ENCODE measurements at places on chromosomes 12 and 14.

DNA sequence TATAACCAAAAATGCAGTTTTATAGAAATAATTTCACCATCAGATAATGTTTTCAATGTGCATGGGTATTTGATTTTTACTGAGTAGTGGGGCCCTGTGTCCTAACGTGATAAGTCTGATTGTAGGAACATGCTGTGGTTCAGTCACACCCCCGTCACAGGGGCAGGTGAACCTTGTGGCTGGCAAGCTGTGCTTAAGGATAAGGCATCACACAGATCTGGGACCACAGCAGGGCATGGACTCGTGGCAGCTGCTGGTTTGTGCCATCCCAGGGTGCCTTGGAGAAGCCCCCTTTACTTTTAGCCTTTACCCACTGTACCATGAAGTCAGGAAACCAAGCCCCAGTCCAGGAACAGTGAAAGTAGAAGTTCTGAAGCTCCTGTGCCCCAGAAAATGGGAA, 16.7 kb downstream of the CCNK start:
- no peak for DNase-seq

DNA sequence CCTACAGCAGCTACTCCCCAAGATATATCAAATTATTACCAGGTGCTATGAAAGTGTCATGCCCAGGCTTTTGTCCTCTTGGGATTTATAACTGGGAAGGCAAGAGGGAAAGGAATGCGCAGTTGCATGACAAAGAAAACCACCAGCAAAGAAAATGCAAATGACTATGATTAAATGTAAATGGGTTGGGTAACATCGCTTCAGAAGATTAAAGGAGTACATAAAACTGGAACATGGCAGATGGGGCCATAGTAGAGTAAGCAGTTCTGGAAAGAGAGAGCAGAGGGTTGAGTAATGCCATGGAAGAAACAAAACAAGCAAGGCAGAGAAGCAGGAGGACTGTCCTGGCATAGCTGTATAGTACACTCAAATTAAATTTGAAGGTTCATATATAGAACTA, 493.1 kb downstream of the NOVA1 start:
- DNase-seq: no peak

DNA sequence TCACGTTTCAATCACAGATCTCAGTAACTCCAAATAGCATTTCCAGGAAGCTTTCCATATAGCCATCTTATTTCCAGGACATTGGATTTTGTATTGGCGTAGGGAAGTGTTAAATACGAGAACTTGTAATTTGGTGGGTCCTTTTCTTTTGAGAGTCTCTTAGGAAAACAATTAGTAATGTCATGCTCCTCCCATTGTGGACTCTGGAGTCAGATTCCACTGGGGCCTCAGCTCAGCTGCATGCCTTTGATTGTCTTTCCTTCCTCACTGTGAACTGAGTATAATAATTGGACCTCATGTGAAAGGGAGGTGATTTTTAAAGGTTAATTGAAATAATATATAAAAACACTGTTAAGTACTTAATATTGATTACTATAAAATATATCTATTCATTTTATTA, 462.6 kb downstream of the NPAS3 start:
- DNase-seq: no peak

- DNase-seq: no peak
Observed at GRCh38 chr14:102573591-102574046, 18.8 kb upstream of the RCOR1 start.

GRCh38 chr12:125888921-125889320, 823.7 kb downstream of the AACS start:
- no peak for DNase-seq

- no peak for DNase-seq
Observed at GRCh38 chr12:8466241-8466640, 10.5 kb downstream of the CLEC6A start.

- DNase-seq: no peak
Observed at GRCh38 chr14:99724196-99724891, 40.2 kb downstream of the CYP46A1 start.

DNA sequence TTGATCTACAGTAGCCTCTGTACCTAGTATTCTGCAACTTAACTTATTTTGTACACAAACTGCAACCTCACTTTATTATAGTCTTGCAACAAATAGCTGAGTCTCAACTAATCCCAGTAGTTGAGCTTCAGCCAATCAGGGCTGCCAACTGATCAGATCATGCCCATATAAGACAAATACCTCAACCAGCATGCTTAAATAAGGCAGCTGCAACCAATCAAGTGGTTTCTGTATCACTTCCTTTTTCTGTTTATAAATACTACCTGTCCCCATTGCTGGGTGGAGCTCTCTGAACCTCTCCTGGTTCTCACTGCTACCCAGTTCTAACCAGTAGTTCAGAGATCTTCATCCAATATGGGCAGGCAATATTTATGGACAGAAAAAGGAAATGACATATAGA, 248.5 kb upstream of the FBXO33 start:
- DNase-seq: no peak

GRCh38 chr14:95072310-95072905, 84.9 kb downstream of the DICER1 start:
- DNase-seq: no peak

- no peak for DNase-seq
Observed at GRCh38 chr14:37343307-37344094, 145.8 kb downstream of the MIPOL1 start.

DNA sequence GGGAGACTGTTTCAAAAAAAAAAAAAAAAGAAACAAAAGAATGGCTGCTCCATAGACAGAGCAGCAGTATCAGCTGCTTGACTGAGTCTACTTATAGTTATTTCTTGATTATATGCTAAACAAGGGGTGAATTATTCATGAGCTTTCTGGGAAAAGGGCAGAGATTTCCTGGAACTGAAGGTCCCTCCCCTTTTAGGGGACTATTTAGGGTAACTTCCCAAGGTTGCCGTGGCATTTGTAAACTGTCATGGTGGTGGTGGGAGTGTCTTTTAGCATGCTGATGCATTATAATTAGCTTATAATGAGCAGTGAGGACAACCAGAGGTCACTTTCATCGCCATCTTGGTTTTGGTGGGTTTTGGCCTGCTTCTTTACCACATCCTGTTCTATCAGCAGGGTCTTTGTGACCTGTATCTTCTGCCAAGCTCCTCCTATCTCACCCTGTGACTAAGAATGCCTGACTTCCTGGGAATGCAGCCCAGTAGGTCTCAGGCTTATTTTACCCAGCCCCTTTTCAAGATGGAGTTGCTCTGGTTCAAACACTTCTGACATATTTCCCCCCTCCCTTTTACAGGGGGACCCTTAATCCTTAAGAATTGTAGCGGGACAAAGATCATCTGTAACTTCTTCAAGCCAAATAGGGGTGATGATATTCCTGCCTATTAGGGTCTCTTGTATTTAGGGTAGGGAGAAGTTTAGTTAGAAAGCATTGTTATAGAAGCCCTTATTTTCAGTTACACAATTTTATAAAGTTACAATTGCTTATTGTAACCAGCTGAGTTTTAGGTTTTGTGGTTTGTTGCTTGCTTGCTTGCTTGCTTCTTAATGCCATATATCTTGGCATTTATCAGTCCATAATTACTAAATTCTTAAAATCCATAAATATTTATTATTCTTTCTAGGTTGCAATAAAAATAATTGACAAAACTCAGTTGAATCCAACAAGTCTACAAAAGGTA, 42.5 kb downstream of the MARK3 start:
- no peak for DNase-seq

DNA sequence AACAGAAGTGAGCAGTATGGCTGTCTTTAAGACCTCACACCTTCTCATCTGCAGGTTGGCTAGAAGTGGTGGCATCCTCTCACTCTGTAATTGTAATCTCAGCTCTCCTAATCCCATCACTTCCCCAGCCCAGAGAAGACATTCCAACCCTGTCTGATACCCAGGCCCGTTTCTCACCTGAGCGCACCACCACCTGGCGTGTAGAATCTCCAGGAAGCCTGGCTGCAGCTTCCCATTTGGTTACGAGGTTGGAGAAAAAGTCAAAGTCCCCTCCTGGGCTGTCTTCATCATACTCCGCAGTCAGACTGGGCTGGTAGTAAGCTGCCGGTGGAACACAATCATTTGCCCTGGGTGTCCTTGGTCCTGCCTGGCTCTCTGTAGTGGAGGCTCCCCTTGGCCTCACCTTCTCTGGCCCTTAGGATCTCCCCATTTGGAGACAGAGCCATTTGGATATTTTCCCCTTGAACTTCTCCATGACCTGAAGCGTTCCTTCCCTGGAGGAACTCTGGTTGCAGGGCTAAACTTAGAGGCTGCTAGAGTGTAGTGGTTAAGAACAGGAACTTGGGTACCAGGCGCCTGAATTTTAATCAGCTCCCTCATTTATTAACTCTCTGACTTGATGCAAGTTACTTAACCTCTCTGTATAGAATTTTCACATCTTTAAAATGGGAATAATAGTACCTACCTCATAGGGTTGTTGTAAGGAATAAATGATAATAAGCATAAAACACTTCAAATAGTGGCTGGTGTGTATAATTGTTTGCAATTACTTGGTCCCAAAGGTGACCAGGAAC, 1.8 kb downstream of the SDR39U1 start:
- no peak for DNase-seq

DNA sequence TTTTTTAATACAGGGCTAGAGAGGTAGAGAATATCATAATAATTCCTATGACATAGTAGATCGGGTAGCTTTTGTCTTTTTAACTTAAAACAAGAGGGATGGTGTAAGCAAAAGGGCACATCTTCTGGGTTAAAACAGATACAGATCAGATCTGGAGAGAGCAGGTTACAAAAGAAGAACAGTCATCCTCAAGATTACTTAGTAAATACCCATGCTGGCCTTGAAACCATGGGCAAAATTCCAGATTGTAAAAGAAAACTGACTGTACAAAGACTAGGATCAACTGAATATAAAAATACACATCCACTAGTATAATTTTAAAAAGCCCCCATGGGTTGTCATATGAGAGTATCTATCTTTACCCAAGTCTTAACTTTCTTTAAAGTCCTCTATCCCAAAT, 76.7 kb downstream of the MED13L start:
- no peak for DNase-seq

GRCh38 chr14:66383257-66383656, 102.9 kb upstream of the CCDC196 start:
- no peak for DNase-seq

- DNase-seq: no peak
Observed at GRCh38 chr12:89693639-89694202, 14.9 kb downstream of the ATP2B1 start.

GRCh38 chr12:48788854-48789775, at the start of gene ADCY6:
Gene ADCY6 (minus strand): TSS chr12:48789089. CDS start chr12:48783434, 5,655 bp downstream.
- DNase-seq: peak; percentile 80

- DNase-seq: peak; percentile 74
Observed at GRCh38 chr12:122976648-122976975, 1.6 kb downstream of the OGFOD2 start.

- DNase-seq: no peak
Observed at GRCh38 chr12:13580206-13580605, 383.7 kb downstream of the EMP1 start.

DNA sequence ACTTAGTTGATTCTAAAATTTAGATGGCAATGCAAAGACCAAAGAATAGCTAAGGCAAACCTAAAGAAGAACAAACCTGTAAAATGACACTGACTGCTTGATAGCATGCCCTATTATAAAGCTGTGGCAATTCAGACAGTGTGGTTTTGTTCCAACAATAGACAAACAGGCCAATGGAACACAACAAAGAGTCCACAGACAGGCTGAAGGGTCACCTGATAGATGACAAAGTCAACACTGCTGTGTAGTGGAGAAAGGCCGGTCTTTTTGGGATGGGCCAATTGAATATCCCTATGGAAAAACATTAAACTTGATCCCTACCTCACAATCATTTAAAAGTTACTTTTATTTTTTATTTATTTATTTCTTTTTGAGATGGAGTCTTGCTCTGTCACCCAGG, 33.8 kb upstream of the SLC25A3 start:
- no peak for DNase-seq

- DNase-seq: no peak
Observed at GRCh38 chr12:56715798-56716197, 9.3 kb downstream of the NACA start.

DNA sequence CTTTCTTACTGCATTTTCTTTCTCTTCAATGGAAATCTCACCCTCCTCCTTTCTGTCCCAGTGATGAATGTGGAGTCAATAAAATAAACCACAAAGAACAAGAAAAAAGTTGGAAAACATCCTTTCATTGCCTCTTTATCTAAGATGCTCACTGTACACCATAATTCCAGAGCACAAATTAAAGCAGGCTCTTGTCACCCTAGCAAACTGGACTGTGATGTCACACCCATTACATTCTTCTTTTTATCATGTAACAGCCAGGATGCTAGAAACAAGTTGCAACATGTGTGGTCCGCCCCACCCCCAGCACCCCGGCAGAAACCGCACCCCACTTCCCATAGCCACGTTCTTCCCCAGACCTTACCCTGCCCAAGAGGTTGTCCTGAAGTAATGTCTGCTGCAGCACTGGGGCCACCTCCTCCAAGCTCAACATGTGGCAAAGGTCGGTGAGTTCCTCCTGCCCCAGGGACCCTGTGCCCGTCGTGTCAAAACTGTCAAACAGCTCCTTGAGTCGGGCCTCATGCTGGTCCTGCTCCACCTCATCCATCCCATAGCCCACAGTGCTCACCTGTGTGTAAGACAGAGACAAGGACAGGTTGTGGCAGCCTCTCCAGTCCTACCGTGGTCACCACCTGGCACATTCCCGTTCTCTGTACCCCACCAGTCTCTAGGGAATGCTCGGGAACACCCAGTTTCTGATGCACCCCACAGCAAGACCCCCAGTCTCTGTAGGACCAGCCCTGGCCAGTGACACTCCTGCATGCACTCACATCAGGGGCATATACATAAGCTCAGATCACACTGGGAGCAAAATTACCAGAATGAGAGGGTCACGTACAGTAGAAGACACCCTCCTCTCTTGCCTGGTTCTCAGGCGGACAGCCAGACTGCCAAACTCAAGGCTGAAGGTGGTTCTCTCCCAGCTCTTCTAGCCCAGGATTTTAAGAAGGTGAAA, 9.2 kb downstream of the NIN start:
- no peak for DNase-seq

- DNase-seq: no peak
Observed at GRCh38 chr12:62401631-62402030, 65.0 kb upstream of the MON2 start.

- DNase-seq: no peak
Observed at GRCh38 chr14:21326972-21327371, 47.1 kb downstream of the RPGRIP1 start.

GRCh38 chr12:116659771-116660481, 77.9 kb downstream of the SPRING1 start:
- DNase-seq: no peak

- DNase-seq: no peak
Observed at GRCh38 chr12:112386726-112387125, 4.5 kb upstream of the HECTD4 start.

DNA sequence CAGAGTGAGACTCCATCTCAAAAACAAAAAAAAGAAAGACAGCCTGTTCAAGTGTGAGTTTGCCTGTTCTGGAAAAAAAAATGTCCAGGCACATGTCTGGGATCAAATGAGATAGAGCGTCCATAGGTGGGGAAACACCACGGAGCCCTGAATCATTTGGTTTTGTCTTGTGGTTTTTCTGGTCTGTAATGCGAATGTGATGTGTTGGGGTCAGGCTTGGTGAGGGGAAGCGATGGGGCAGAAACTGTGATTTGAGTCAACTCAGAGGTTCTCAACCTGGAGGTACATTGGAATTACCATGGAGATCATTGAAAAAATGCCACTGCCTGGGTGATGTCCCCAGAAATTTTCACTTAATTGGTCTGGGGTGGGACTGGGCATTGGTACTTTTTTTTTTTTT, 183.9 kb upstream of the PWP1 start:
- DNase-seq: no peak

Measured in pancreas (tissue), 10 donors.